Body of pancreas (tissue), 4 donors: ENCODE measurements at places on chromosomes 4 and X. TPM values are rescaled to one million over a fixed set of nuclear protein-coding genes. Genes with fewer than 3 reads are reported as not detected.

GRCh38 chrX:47302396-47302795 is 68.0 kb upstream of the ZNF157 start:
- no peak for DNase-seq
- no peaks in the 10 kb centered on the region for H3K27me3 ChIP-seq
- no peaks in the 10 kb centered on the region for H3K4me1 ChIP-seq
- no peak overlapping the region for H3K27ac ChIP-seq

DNA sequence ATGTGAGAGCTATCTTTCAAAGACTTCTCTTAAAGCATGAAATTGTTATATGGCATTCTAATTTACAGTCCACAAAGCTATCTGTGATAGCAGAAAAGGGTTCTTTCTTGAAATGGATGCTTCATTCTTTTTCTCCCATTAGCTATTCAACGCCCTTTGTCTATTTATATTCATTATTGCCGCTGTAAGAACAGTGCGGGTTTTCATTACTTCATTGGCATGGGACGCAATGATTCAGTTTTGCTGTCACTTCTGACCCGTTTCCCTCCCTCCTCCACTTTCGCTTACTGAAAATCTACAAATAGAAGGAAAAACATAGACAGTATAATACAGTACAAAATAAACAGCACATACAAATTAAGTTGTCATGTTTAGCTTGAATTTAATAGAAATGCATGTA is 394.6 kb downstream of the PCDH7 start:
- no peaks in the 10 kb centered on the region for H3K36me3 ChIP-seq
- no peak overlapping the region for H3K4me3 ChIP-seq
- H3K27me3 ChIP-seq, result no peaks in the 10 kb centered on the region
- H3K27ac ChIP-seq, result no peak overlapping the region

DNA sequence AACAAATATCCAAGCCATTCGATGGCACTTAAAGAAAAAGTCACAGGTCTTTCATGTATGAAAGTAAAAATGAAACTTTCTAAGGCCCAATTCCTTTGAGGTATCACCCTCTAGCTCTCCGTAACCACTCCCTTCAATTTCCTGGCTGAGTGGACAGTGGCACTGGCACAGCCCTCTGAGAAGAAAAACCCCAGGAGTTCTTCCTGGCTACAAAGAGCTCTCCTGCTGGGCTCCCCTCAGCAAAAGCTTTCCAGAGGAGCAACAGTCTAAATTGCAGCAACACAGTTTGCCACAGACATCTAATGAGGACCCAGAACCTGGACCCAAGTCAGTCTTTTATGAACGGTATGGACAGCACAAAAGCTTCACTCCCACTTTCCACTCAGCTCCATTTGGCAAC is 71.8 kb downstream of the FUNDC1 start:
- DNase-seq, result no peak
- no peaks in the 10 kb centered on the region for H3K27me3 ChIP-seq
- H3K4me3 ChIP-seq, result no peak overlapping the region
- H3K36me3 ChIP-seq, result no peaks in the 10 kb centered on the region
- no peaks in the 10 kb centered on the region for H3K4me1 ChIP-seq

GRCh38 chr4:15233626-15234025 is 194.2 kb upstream of the C1QTNF7 start:
- DNase-seq, result no peak
- no peak overlapping the region for H3K4me3 ChIP-seq
- no peaks in the 10 kb centered on the region for H3K27me3 ChIP-seq

- DNase-seq, result peak; percentile 44
- no peaks in the 10 kb centered on the region for H3K36me3 ChIP-seq
- no peak overlapping the region for H3K4me3 ChIP-seq
Observed at GRCh38 chr4:128979934-128980333, 113.4 kb downstream of the SCLT1 start.

- H3K27me3 ChIP-seq, result no peaks in the 10 kb centered on the region
- H3K36me3 ChIP-seq, result no peaks in the 10 kb centered on the region
Observed at GRCh38 chr4:3442959-3443749, 1.4 kb downstream of the HGFAC start.

GRCh38 chr4:166957451-166957850 is 276.8 kb downstream of the SPOCK3 start:
- no peaks in the 10 kb centered on the region for H3K27me3 ChIP-seq
- H3K4me3 ChIP-seq, result no peak overlapping the region
- no peak for DNase-seq
- H3K27ac ChIP-seq, result no peak overlapping the region
- no peaks in the 10 kb centered on the region for H3K4me1 ChIP-seq

GRCh38 chr4:150493851-150494250 is 88.1 kb upstream of the MAB21L2 start:
- H3K27ac ChIP-seq, result no peak overlapping the region
- no peaks in the 10 kb centered on the region for H3K4me1 ChIP-seq
- H3K4me3 ChIP-seq, result no peak overlapping the region
- DNase-seq, result no peak
- no peaks in the 10 kb centered on the region for H3K27me3 ChIP-seq

DNA sequence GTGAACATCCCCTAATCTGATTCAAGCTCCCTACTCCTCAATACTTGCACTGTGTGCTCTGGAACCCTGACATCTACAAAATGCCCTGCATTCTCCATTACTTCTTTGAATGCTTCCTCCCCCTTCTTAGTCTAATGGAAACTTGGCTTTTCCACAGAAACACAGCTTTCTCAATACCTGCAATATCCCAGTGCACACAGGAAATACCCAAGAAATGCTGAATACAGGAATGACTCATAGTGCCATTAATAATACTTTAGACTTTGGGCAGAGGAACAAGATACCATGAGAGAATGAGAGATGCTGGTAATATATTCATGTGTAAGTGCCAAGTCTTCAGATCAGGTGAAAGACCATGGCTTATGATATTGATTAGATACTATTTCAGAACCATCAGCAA is 5.6 kb downstream of the QRFPR start:
- H3K36me3 ChIP-seq, result no peaks in the 10 kb centered on the region
- no peak overlapping the region for H3K27ac ChIP-seq
- H3K4me3 ChIP-seq, result no peak overlapping the region
- DNase-seq, result no peak
- H3K4me1 ChIP-seq, result peaks cover 2% of the 10 kb centered on the region

GRCh38 chr4:167176723-167177367 is 57.4 kb downstream of the SPOCK3 start:
- H3K27ac ChIP-seq, result no peak overlapping the region
- peak; percentile 16 for DNase-seq
- no peak overlapping the region for H3K4me3 ChIP-seq
- no peaks in the 10 kb centered on the region for H3K27me3 ChIP-seq
- H3K4me1 ChIP-seq, result no peaks in the 10 kb centered on the region

- no peak overlapping the region for H3K4me3 ChIP-seq
- H3K36me3 ChIP-seq, result no peaks in the 10 kb centered on the region
- no peak for DNase-seq
- H3K27ac ChIP-seq, result no peak overlapping the region
- no peaks in the 10 kb centered on the region for H3K27me3 ChIP-seq
Observed at GRCh38 chr4:110347805-110348204, 128.2 kb upstream of the ENPEP start.

GRCh38 chr4:89137695-89138094 is 26.4 kb downstream of the TIGD2 start:
- DNase-seq, result no peak
- no peaks in the 10 kb centered on the region for H3K36me3 ChIP-seq
- H3K4me1 ChIP-seq, result no peaks in the 10 kb centered on the region
- H3K27me3 ChIP-seq, result no peaks in the 10 kb centered on the region
- no peak overlapping the region for H3K4me3 ChIP-seq

- no peak overlapping the region for H3K4me3 ChIP-seq
- H3K4me1 ChIP-seq, result no peaks in the 10 kb centered on the region
- H3K27ac ChIP-seq, result no peak overlapping the region
- no peaks in the 10 kb centered on the region for H3K36me3 ChIP-seq
- no peaks in the 10 kb centered on the region for H3K27me3 ChIP-seq
Observed at GRCh38 chr4:65367306-65367705, 303.0 kb downstream of the EPHA5 start.

DNA sequence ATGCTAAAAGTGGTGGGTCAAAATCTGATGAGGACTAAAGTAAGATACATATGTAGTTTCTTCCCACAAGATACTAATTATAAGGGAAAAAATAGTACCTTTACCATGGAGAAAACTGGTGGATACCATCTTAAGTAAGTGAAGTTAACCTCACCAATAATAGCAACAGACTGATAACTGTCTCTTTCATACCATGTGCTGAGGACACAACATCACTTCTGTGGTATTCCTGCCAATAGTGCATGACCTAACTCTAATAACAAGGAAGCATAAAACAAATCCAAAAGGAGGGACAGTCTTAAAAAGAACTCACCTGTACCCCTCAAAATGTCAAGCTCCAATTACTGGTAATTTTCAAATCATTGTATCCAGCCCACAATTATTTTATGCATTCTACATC is 8.8 kb downstream of the UFSP2 start:
- no peak overlapping the region for H3K27ac ChIP-seq
- H3K27me3 ChIP-seq, result no peaks in the 10 kb centered on the region
- no peak overlapping the region for H3K4me3 ChIP-seq
- peaks cover 3% of the 10 kb centered on the region for H3K4me1 ChIP-seq

GRCh38 chr4:36003051-36003450 is 241.3 kb downstream of the ARAP2 start:
- H3K4me3 ChIP-seq, result no peak overlapping the region
- no peak overlapping the region for H3K27ac ChIP-seq
- H3K4me1 ChIP-seq, result no peaks in the 10 kb centered on the region
- no peak for DNase-seq
- H3K27me3 ChIP-seq, result no peaks in the 10 kb centered on the region

DNA sequence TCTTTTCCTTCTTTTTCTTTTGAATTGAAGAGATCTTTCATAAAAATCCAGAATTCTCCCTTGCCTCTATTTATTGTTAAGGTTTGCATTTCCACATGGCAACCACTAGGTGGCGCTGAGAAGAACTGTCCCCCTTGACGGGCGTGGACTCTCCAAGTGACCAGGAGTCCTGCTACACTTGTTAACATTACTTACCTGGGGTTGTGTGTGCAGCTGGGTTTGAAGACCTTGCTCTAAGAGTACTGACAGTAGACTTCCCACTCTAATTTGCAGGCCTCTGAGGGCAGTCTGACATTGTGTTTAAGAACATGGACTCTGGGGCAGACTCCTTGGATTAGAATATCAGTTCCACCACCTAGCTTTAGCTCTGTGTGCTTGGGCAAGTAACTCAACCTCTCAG is 52.8 kb downstream of the GPRIN3 start:
- no peak overlapping the region for H3K27ac ChIP-seq
- DNase-seq, result peak; percentile 56
- H3K4me3 ChIP-seq, result no peak overlapping the region
- no peaks in the 10 kb centered on the region for H3K27me3 ChIP-seq
- H3K36me3 ChIP-seq, result no peaks in the 10 kb centered on the region

- no peaks in the 10 kb centered on the region for H3K4me1 ChIP-seq
- DNase-seq, result no peak
- no peaks in the 10 kb centered on the region for H3K27me3 ChIP-seq
- no peaks in the 10 kb centered on the region for H3K36me3 ChIP-seq
Observed at GRCh38 chrX:95058815-95059214, 1384.8 kb downstream of the FAM133A start.

GRCh38 chrX:30935985-30936384 is 46.9 kb upstream of the TAB3 start:
- H3K4me3 ChIP-seq, result no peak overlapping the region
- no peaks in the 10 kb centered on the region for H3K27me3 ChIP-seq
- H3K27ac ChIP-seq, result no peak overlapping the region
- DNase-seq, result peak; percentile 18

- H3K4me3 ChIP-seq, result no peak overlapping the region
- H3K27ac ChIP-seq, result no peak overlapping the region
- no peaks in the 10 kb centered on the region for H3K36me3 ChIP-seq
Observed at GRCh38 chrX:39645178-39645895, 452.4 kb downstream of the BCOR start.

- no peak for DNase-seq
- H3K27ac ChIP-seq, result peak overlapping the region; percentile 55
- no peaks in the 10 kb centered on the region for H3K4me1 ChIP-seq
- H3K36me3 ChIP-seq, result no peaks in the 10 kb centered on the region
- no peaks in the 10 kb centered on the region for H3K27me3 ChIP-seq
Observed at GRCh38 chr4:81505004-81505598, 33.4 kb upstream of the RASGEF1B start.

GRCh38 chrX:129908636-129909035 is 2.7 kb downstream of the UTP14A start:
- no peaks in the 10 kb centered on the region for H3K36me3 ChIP-seq
- H3K4me1 ChIP-seq, result peaks cover 8% of the 10 kb centered on the region
- no peak for DNase-seq
- no peak overlapping the region for H3K27ac ChIP-seq
- H3K27me3 ChIP-seq, result no peaks in the 10 kb centered on the region
- no peak overlapping the region for H3K4me3 ChIP-seq

DNA sequence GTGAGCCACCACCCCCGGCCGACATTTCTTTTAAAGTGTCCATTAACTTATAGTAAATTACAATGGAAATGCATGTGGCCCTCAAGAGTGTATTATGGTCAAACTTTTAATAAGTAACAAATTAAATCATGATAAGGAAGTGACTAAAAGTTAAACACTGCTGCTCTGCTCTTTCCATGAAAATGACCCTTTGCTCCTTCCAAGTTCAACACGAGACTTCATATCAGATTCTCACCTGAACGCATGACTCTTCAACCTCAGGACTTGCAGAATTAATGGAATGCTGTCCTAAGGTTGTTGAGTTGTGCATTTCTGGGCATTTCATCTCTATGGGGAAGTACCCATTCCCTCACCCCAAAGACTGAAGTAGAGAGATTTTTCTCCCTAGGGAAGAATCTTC is 27.1 kb downstream of the AWAT2 start:
- DNase-seq, result no peak
- H3K4me1 ChIP-seq, result no peaks in the 10 kb centered on the region
- H3K27ac ChIP-seq, result no peak overlapping the region
- no peak overlapping the region for H3K4me3 ChIP-seq
- no peaks in the 10 kb centered on the region for H3K36me3 ChIP-seq

Gene FGF13
- 0.66 TPM for total RNA-seq

Gene VEGFD
- 0.66 TPM for total RNA-seq

Gene MBNL3
- total RNA-seq, result 14.8 TPM

Gene CXCL1
- total RNA-seq, result 17.1 TPM

Gene SH3RF1
- total RNA-seq, result 17.1 TPM

Gene TMSB15B
- 0.33 TPM for total RNA-seq
